Cortex of kidney (tissue), 1 donor: ENCODE measurements at places on chromosomes 7 and 10.

- no peak for DNase-seq
Measured at GRCh38 chr7:113582471-113582870, 336.3 kb downstream of the PPP1R3A start.

DNA sequence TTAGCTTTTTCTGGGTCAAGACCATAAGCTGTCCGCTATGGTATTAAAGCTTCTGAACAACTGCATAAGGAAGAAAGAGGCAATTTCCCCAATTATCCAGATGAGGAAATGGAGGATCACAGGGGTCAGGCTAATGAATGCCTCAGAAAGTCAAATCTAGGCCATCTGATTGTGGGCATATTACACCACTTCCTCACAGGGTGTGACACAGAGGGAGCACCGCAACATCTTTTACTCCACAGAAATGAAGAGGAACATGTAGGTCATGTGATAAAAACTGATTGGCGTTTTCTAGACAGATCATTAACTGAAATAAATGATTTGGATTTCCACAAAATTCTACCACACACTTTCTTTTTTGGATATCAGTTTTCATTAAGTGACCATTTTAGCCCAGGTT is 384.4 kb downstream of the PARD3 start:
- no peak for DNase-seq

GRCh38 chr10:35046074-35046473 is 44.1 kb downstream of the CUL2 start:
- DNase-seq, result no peak

DNA sequence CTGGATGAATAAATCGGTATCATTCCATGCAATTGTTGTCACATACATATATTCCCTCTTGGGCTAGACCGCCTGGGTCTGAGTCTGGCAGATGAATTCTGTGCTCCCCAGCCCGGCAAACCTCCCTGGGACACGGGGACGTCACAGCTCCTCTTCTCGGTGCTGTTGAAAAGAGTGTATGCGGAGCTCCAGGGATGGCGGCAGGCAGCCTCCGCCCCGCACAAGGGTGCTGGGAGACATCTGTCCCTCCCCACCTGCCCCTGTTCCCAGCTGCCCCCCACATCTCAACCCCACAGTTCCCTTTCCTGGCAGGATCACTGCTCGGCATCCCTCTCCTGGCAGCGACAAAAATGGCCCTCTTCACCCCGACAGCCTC is 32.1 kb downstream of the PRKAG2 start:
- DNase-seq, result no peak

GRCh38 chr10:24451325-24451820 is 242.4 kb downstream of the KIAA1217 start:
- DNase-seq, result no peak
